ENCODE measurements at places on chromosomes 13 and 19.

- no peak for DNase-seq
Observed at GRCh38 chr19:39919976-39920375, 14.5 kb downstream of the FCGBP start.

DNA sequence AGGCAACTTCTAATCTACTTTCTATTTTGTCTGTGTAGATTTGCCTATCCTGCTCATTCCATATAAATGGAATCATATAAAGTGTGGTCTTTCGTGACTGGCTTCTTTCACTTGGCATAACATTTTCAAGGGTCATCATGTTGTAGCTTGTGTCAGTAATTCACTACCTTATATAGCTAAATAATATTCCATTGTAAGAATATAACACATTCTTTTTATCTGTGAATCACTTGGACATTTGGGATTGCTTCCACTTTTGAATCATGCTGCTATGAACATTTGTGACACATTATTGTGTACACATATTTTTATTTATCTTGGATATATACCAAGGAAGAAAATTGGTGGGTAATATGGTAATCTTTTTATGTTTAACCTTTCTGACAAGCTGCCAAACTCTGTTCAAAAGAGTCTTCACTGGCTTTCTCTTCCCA lies 89.0 kb upstream of the CSNK1A1L start:
- peak; percentile 53 for DNase-seq

DNA sequence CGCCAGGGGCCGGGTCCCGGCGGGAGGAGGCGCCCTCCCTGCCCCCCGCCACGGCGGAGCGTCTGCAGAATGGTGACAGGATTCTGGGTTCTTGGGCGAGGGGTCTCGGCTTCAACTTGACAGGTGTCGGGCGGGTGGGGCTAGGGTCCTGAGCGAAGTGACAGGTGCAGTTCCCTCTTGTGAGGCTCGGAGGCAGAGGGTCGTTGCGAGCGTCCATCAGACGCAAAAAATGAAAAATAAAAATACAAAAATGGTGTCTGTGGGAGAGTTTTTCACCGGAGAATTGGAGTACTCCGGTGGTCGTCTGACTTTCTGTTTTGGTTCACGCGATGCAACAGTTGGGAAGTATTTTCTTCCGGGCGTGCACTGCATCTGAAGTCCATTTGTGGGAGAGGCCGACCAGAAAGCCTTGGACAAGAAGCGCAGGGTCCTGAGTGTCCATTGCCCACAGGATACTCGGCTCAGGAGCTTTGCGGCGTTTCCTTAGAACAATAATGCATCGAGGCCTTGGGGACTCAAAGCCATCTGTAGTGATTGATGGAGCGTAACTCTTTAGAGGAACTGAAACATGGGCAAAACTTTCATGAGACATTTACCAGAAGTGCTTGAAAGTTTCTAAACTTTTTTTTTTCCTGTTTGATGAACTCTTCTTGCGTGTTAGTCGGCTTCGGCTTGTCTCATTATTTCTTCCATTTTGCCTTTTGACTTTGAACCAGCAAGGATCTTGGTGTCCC lies 759 bp downstream of the RB1 start:
- no peak for DNase-seq

- DNase-seq = no peak
Observed at GRCh38 chr13:99214731-99215130, 14.1 kb downstream of the UBAC2 start.

Measured in stromal cell of bone marrow (primary cell).